Muscle of back (tissue), 13 donors: ENCODE measurements at places on chromosomes 7 and 10. TPM values are rescaled to one million over a fixed set of nuclear protein-coding genes. Genes with fewer than 3 reads are reported as not detected.

- no peak for DNase-seq
Observed at GRCh38 chr7:114312649-114313048, 102.0 kb upstream of the FOXP2 start.

DNA sequence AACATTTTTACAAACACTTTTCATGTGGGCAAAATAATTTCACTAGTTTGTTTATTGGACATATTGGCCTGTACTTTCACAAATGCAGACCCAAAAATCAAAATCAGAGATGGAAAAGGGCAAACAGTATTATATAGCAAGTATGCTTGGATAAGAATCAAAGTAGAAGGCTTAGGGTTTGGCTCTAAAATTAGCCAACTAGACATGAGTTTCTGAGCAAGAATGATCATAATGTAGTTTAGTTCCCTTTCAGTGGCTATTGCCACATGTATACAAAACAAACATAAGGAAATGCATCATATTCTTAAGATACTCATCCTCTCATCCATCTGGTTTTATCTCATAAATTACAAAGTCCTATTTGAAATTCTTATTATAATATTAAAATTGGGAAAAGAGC lies 132.5 kb downstream of the IMMP2L start:
- DNase-seq: no peak

DNA sequence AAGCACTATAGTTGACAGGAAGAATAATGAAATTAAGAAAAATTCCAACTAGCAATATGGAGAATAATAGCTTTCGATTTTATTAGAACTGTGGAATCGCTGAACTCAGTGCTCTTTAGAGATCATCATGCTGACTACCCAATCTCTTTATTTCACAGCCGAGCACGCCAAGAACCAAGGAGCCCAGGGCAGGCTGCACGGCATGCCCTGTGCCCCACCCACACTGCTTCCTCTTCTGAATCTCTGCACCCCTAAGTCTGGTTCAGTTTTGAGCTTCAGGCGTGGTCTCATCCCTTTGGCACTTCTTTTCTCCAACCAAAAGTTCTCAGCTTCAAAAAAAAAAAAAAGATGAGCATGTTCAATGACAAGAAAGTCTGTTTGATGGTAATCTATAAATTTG lies 92.4 kb upstream of the ZNF800 start:
- DNase-seq: no peak

DNA sequence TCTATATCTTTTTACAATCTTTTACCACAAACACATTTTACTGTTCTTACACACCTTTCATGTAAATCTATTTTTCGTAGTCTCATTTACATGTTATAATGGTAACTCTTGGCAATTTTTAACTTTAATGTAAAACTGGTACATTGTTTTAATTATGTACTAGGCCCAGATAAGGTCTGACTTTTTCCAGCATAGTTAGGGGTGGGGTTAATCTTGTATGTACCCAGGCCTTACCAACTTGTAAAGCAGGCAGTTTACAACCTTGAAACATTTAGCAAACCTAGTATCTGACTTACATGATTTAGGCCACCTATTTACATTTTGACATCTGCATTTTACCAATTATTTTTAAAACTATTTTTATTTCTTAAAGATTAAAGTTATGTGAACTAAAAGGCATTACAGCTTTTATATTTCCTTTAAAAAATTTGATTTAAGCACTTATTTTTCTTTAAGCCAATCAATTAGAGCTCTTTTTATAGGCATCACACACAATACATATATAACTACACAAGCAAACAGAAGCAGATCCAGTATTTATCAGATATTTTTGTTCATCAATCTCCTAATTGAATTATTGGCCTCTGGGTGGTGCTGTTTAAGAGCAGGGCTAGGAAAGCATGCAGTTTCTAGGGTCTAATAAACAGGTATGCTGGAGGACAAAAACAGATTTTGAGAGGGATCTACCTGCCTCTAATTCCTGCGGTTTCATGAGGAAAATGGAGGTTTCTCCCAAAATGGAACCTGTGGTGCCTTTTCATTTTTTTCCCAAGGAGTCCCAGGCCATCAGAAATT lies 19.7 kb upstream of the CROT start:
- no peak for DNase-seq

DNA sequence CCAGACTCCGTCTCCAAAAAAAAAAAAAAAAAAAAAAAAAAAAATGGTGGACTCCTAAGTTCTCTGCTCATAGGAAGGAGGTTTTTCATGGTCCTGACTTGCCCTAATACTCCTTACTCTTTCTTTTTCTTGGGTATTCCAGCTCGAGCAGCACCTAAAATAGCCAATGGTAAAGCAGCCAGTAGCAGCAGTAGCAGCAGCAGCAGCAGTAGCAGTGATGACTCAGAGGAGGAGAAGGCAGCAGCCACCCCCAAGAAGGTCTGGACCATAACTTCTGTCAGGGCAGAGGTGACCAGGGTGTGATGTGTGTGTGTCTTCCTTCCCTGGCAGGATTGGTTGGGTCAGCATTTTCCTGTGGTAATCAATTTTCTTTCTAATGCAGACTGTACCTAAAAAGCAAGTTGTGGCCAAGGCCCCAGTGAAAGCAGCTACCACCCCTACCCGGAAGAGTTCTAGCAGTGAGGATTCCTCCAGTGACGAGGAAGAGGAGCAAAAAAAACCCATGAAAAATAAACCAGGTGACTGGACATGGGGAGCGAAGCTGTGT lies 6.9 kb downstream of the NOLC1 start:
- DNase-seq: no peak

The GRID2IP gene
- polyA plus RNA-seq: 0.19 TPM
